NCI-H1417 treated with DMSO at 0.1 percent for 48 hours (cell line): ENCODE measurements at places on chromosomes 4 and X.

DNA sequence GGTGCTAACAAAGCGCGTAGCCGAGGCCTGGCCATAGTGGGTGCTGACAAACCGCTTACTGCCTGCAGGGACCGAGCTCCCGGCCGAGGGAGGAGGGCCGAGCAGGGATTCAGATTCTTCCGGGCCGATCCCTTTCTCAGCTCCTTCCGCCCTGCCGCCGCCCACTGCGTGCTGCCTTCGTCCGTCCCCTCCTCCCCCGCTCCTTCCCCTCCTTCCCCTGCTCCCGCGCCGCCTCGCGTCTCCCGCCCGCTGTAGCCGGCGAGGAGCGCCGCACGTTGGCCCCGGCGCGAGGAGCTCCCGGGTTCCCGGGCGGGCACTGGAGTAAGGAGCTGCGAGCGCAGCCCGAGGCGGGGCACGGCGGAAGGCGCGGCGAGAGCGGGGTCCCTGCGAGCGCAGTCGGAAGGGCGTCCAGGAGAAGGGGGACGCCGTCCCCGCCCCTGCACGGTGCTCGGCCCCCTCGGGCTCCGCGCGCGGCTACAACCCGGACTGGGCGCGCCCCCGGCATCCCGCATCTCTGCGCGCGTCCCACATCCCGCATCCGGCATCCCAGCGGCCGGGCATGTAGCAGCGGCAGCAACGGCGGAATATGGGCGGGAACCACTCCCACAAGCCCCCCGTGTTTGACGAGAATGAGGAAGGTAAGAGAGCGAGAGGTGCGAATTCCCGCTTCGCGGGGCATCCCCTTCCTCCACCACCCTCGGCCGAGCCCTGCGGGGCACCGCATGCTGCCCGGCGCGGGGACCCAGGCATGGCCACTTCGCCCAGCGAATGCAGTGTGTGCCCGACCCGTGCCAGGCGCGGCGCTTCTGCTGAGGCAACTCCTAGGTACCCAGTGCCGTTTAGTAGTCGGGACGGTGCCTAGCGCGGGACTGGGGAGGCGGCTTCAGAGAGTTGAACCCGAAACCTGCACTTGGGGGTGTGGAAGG is at the start of gene STK32B:
TSS of gene STK32B (plus strand) at position 203 of the 926 bp plus-strand sequence.
- DNase-seq, result peak; percentile 21

DNA sequence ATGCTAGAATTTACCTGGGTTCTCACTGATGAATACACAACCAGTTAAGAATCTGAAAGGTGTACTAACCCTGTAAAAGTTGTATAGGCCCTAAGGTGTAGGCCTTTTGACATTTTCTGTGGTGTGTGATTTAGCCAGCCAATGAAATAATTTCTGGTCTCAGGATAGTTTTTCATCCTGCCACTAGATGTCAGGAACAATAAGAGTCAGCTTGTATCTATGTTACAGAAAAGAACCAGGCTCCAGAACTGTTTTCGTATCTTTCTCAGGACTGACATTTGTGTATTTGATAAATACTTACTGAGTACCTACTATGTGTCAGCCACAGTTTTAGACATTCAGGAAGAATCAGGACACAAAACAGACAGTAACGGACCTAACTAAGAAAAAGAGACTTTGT is 673.6 kb upstream of the TENM3 start:
- no peak for DNase-seq

DNA sequence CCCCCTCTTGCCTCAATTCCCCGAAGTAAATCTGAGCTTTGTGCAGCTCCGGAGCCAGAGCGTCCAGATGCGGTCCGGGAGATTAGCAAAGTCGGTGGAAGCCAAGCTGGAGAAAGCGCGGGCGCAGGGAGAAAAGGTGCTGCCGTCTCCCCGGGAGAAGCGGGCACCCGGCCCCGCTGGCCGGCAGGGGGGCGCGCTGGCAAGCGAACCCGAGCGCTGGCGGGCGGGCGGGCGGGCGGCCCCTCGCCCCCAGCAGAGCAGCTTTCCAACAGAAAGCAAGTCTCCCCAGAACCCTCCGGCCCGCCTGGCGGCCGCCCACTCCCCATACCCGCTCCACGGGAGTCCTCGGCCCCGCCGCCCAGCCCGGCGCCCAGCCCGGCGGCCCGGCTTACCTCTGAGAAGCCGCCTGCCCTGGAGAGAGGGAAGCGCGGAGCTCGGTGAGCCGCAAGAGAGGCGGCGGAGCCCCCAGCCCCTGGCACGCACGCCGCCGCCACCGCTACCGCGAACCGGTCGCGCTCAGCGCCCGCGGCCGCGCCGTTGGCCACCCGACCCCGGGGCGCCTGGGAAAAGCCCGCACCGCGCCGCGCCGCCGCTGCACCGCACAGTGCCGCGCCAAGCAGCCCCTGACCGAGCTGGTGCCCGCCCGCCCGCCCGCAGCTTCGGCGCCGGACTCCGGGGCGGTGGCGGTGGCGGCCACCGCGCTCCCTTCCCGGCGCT is 529 bp upstream of the CITED1 start:
- no peak for DNase-seq

DNA sequence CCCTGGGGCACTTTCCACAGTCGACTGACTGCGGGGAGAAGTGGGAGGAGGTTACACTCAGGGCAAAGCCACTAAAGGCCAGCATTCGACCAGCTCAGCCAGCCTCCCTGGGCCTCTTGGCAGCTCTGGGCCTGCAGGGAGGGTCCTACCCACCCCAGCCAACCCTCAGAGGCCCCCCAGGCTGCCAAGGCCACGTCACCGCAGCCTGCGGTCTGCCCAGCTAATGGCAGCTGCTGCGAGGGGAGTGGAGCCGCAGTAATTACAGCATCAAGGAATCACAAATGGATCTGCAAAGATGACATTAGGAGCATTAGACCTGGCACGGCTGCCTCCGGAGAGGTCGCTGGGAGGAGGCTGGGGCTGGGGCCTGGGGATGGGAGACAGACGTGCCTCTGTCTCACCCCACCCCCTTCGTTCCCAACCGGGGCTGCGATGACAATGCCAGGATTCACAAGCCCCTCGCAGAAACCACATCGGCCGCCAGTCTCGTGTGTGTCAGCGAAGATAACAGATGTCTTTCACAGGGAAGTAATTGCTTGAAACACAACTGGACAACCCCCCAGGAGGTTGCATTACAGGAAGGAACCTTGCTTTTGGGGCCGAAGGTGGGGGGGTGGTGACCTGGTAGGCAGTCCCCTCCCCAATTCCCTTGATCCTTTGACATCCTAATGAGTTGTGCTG is 367.6 kb downstream of the BCOR start:
- no peak for DNase-seq

DNA sequence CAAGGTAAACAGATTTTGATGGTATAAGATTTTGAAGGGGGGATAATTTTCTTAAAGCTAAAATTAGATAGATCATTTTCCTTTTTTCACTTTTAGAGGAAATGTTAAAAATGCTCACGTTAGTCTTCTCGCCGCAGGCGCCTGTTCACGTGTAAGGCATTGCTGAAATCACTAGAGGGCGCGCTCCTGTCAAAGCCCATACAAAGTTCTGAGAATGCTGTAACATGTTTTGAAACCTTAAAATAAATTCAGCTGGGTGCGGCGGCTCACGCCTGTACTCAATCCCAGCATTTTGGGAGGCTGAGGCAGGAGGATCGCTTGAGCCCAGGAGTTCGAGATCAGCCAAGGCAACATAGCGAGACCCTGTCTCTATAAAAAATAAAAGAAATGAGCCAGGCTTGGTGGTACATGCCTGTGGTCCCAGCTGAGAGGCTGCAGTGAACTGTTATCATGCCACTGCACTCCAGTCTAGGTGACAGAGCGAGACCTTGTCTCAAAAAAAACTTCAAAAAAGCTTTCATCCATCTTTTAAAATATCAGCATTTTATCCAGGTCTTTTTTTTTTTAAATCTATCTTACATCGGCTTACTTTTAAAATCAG is 138.0 kb downstream of the RBMX2 start:
- peak; percentile 5 for DNase-seq

- DNase-seq, result no peak
Measured at GRCh38 chr4:150039274-150040127, 38.7 kb upstream of the DCLK2 start.

DNA sequence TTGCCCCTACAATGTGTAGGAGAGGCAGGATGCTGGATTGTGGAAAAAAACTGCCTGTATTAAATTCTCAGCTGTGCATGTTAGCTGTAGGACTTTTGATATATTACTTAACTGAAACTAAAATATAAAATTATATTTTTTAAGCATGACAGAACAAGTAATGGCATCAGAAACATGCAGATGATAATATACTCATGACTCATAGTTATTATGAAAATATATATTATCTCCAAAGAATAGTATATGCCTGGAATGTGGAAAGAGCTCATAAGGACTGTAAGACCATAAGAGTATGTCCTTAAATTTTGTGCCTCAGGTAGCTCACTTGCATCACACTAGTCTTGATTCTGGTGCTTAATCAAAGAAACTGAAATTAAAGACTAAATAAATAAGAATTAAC is 1100.6 kb downstream of the TECRL start:
- DNase-seq, result no peak

- DNase-seq, result no peak
Measured at GRCh38 chr4:1191621-1192020, 19.2 kb upstream of the SPON2 start.

- no peak for DNase-seq
Measured at GRCh38 chr4:118736900-118737299, 51.7 kb downstream of the METTL14 start.

DNA sequence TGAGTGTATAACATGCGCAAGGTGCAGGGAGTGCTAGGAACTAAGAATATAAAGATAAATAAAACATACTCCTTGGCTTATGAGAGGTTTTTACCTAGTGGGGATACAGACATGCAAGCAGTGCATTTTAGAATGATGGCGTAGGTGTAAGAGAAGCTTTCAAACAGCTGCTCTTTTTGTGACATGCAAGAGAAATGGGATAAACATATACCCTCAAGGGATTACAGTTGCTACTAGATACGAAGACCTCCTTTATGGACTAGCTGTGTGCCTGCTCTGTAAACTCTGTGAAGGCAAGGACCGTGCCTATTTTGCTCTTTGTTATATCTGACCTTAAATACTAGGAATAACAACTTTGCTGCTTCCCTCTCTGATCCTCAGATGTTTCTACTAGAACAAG is 39.0 kb upstream of the SLITRK4 start:
- DNase-seq, result no peak

GRCh38 chr4:94540476-94540875 is 88.7 kb downstream of the PDLIM5 start:
- DNase-seq, result no peak

DNA sequence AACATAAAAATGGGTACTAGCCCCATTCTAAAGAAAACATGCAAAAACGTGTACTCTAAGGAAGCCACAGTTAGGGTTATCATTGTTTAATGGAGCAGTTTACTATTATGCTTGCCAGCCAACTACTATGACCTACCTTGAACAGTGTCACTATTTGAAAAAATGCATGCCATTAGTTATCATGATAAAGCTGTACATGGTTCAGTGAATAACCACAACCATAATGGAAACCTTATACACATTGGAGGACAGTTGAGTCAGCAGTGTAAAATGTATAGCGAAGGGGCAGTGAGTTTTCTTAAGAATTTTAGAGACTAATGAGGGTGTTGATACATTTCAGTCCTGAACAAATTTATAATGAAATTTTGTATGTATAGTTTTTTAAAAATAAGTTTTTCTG is 381.9 kb downstream of the GRXCR1 start:
- no peak for DNase-seq

DNA sequence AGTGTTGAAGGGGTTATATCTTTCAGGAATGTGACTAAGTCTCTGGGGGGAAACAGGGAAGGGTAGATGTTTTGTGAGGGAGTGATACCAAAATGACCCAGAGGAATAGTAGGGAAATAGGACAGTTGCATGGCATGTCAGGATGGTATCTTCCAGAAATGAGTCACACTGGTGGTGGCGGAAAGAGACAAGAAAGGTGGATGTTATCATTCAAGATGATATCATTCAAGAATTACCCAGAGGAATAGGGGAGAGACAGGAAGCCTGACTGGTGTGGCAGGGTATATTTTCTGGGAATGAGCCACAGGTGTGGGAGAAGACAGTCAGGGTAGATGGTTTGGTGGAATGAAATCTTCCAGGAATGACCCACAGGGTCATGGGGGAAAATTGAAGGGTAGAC is 61.1 kb downstream of the MAOA start:
- no peak for DNase-seq

GRCh38 chr4:186227744-186228513 is 622 bp downstream of the KLKB1 start:
- DNase-seq, result no peak

GRCh38 chrX:68690936-68691501 is 43.6 kb downstream of the STARD8 start:
- no peak for DNase-seq

GRCh38 chr4:183986971-183987946 is 82.2 kb downstream of the STOX2 start:
- DNase-seq, result no peak

- no peak for DNase-seq
Measured at GRCh38 chr4:110735686-110736085, 112.8 kb upstream of the PITX2 start.

DNA sequence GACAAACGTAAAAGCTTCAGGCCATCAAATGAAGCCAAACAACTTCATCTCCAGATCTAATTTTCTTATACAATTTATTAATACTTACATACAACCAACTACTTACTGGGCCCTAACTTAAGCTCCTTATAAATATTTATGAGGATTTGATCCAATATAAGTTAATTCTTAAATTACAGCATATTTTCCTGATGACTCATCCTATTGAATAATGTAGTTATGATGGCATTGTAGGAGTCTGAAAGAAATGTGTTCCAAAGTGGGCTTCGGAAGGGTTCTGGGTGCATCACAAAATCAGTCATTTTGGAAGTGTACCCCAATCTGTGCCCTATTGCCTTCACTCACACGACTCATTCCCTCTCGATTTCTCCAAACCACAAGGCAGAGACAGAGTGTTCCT is 455.1 kb upstream of the CTSO start:
- DNase-seq, result no peak

DNA sequence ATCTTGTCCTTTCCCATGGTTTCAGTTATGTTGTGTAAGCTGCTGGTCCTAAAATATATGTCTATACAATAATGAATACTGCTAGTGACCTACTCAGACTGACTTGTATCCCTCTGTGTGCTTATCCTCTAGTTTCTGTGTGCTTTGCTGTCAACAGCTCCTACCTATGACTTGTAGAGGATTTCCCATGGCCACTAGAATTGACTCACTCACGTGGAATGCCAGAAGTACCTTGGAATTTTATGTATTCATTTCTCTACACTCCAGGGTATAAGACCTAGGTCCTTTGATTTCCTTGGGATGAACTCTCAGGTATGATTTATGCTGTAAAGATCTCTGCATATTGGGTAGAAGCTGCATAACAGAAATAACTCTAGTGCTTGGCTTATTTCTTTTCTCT is 279.9 kb upstream of the SLIT2 start:
- DNase-seq, result no peak

DNA sequence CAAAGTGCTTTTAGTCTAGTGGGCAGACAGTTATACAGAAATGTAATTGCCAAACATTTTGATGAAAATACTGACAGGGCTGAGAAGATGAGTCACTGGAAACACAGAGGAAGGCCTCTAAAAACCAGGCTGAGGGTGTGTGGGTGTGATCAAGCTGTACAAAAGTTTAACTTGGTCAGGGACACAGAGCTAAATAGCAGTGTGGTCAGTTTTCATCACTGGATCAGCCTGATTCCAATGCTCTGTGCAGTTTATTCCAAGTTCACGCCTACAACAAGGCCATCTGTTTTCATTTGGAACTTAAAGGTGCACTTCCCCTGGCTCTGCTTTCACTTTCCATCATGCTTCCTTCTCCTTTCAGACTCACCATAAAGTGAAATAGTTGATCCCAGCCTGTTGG is 10.6 kb downstream of the CENPVL3 start:
- no peak for DNase-seq

- DNase-seq, result no peak
Measured at GRCh38 chr4:82957045-82957444, 53.6 kb downstream of the LIN54 start.

GRCh38 chrX:72105436-72105835 is 26.3 kb downstream of the RTL5 start:
- no peak for DNase-seq
